ENCODE measurements at places on chromosomes 6 and 20. TPM values are rescaled to one million over a fixed set of nuclear protein-coding genes. Genes with fewer than 3 reads are reported as not detected.

RTN4IP1 gene
- 11.7 TPM for total RNA-seq

PNPLA1 gene
- not detected for total RNA-seq

DOK5 gene
- 4.2 TPM for total RNA-seq

PAX1 gene
- not detected for total RNA-seq

ZNF343 gene
- 18.9 TPM for total RNA-seq

ACAT2 gene
- total RNA-seq = 50.3 TPM

TAGAP gene
- total RNA-seq = not detected

GHRH gene
- not detected for total RNA-seq

TRDN gene
- not detected for total RNA-seq

VWA7 gene
- 0.28 TPM for total RNA-seq

ARMH2 gene
- total RNA-seq = not detected

PAK5 gene
- total RNA-seq = not detected

FAM217A gene
- total RNA-seq = not detected
